ENCODE measurements at places on chromosomes 5 and 9.

DNA sequence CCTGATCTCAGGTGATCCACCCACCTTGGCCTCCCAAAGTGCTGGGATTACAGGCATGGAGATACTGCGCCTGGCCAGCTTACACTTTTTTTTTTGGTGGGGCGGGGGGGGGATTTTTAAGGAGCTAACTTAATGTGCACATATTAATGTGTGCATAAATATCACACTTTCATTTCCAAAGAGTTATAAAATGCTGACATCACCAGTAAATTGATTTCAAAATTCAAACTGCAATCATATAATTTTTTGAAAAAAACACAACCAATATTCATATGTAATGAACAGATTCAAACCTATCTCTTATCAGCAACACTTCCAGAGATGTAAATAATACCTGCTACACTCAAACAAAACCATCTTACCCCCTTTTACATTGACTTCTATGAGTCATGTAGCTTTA lies 1006.6 kb upstream of the DMAC1 start:
- no peak for DNase-seq

- DNase-seq, result no peak
Measured at GRCh38 chr9:9846557-9846956, 766.2 kb downstream of the PTPRD start.

DNA sequence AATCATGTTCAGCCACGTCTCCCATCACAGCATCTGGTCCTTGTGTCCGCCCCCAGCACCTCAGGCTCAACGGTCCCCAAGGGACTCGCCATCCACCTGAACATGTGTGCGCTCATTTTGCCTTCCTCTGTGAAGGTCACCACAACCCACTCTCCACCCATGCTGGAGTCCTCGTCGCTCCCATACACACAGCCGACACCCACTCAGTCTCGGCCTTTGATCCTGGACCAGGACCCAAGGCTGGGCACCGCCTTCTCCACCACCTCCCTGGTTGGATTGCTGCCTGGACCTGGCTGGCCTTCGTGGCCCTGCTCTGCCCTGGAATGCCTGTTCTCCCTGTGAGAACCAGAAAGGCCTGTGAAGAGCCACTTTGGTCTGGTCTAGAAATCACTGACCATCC lies 60.3 kb downstream of the UBE2QL1 start:
- DNase-seq, result no peak

DNA sequence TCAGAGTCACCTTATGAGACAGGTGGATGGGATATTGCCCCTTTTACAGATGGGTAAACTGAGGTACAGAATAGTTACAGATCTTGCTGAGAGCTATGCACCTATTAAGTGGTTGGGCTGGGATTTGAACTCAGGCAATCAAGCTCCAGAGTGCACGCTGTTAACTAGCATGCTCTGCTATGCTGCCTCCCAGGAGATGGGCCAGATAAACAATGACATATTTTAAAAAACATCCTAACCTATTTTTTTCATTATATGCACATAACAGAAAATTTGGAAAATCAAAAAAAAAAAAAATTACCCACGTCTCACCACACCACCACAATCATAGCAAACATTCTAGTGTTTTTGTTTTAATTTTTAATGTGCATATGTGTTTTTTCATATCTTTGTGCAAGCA lies 123.4 kb upstream of the STC2 start:
- DNase-seq, result no peak

- DNase-seq, result no peak
Measured at GRCh38 chr5:55582256-55582655, 47.5 kb upstream of the PLPP1 start.

DNA sequence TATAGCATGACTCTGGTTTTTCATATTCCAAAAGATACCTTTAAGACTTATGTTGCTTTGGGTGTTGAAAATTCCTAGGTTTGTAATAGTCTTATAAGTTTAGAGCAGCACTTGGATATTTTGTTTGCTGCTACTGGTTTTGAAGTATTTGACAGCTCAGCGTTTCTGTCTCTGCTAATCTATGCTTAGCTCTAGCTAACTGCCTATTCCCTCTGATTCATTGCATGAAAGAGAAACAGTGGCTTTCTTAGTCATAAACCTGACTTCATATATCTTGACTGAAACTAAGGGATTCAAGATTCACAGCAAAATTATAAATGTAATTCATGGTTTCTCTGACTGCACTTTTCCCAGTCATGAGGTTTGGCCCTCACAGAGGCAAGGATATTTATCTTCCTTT lies 35.6 kb upstream of the ANXA1 start:
- no peak for DNase-seq

GRCh38 chr5:56612759-56613158 lies 202.6 kb upstream of the MAP3K1 start:
- no peak for DNase-seq

GRCh38 chr5:135179308-135179980 lies 145.4 kb upstream of the PITX1 start:
- DNase-seq, result no peak

DNA sequence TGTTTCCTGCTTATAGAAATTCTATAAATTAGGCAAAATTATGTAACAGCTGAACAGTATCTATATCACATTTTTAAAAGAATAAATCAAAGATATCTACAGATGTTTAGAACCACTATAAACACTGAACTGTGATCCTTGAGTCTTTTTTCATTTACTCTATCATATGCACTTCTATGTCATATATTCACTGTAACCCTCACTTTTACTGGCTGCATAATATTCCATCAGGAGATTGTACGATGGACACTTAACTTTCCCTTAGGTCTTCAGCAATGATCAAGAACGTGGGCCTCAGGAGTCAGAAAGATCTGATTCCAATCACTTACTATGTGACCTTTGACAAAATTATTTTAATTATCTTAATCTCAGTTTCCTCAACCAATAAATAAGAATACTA lies 41.0 kb downstream of the CLINT1 start:
- no peak for DNase-seq

DNA sequence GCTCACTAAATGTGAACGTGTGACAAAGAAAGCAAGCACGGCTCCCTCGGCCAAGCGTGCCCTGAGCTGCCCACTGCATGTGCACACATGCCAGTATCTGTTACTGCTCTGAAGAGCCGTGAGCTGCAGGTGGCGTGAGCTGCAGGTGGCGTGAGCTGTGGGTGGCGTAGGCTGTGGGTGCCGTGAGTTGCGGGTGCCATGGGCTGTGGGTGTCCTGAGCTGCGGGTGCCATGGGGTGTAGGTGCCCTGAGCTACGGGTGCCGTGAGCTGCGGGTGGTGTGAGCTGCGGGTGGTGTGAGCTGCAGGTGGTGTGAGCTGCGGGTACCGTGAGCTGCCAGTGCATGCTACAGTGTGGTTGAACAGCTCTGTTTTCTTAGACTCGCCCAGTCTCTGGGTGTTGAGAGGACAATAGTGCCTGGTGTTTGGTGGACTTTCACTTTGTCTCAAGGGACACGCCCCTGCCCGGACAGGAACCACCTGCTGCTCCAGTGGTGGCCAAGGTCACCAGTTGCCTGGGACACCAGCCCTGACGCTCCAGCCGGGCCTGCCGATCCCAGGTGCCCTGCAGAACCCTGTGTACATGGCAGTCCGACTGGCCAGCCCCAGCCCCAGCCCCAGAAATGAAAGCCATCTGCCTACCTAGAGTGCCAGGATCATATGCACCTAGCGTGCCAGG lies 6.7 kb downstream of the CCDC187 start:
- DNase-seq, result no peak

DNA sequence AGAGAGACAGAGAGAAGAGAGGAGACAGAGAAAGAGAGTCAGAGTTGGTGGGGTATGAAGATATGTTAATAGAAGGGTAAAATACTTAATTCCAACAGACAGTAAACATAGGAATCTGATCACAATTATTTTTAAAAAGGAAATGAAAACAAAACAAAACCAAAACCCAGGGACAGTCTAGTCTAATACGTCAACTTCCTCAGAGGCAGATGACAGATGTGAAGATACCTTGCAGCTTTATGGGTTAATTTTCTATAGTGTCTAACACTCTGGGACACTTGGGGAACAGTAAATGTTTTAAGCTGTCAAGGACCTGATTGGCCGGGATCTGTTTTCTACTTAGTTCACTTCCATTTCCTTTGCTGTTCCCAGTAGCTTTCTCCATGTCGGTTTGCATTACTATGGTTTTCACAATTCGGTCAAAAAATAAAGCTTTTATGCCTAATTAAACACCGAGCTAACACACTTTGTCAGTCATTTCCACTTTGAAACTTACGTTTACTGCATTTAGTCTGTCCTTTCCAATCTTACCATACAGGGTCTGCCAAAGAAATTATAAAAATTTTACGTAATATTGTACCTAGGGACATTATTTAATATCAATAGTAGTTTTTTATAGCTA lies 216.5 kb downstream of the MCTP1 start:
- DNase-seq, result no peak

- DNase-seq, result no peak
Measured at GRCh38 chr9:36093384-36093783, 43.1 kb upstream of the GLIPR2 start.

DNA sequence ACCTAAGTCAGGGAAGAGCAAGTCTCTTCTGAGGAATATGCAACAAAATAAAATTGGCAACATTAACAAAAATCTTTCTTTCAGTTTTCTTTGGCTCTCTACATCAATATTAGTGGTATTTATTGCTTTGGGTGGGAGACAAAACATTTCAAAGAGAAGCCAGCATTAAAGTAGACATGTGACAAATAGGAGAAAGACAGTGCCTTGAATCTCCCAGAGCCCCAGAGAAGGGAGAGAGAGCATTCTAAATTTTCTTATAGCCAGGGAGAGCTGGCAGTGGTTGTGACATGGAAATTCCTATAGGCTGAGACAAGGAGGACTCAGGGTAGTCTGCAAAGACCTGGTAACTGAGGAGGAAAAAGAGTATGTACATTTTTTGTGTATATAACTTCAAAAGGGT lies 79.4 kb upstream of the NREP start:
- DNase-seq, result no peak

DNA sequence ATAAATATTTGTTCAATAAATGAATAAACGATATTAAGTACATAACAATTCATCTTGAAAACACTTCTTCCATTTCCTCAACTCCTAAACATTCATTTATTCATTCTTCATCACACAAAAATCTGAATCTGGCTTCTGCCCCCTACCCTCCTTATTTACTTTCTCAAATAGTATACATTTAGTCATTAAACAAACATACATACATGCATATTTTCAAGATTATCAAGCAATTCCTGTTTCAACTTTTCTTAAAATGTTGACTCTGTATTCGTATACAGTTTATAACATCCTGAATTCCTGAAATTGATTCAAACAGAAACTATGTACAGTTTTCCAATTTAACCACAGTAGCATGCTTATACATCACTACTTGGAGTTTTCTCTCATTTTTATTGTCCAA lies 129.0 kb downstream of the MUSK start:
- DNase-seq, result no peak

GRCh38 chr9:132806723-132807421 lies 71.2 kb downstream of the AK8 start:
- peak; percentile 21 for DNase-seq

GRCh38 chr9:13524245-13524644 lies 244.8 kb upstream of the MPDZ start:
- no peak for DNase-seq

GRCh38 chr5:155556700-155557099 lies 543.1 kb downstream of the KIF4B start:
- no peak for DNase-seq

DNA sequence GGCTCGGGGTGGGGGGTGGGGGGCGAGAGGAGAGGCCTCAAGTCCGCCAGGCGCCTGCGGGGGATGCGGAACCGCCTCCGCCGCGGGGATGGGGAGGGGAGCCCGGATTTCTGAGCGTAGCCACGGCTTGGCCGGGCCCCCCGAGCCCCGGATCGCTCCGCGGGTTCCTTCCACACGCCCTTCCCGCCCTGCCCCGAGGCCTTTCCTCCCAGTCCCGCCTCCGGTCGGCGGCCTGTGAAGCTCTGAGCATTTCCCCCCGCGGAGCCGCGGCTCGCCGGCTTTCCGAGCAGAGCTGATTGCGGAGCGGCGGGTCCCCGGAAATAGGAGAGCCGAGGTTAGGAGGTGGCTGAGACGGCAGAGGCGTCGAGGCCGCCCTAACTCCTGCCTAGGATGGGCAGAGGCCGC lies 6.1 kb downstream of the IRX4 start:
- no peak for DNase-seq

DNA sequence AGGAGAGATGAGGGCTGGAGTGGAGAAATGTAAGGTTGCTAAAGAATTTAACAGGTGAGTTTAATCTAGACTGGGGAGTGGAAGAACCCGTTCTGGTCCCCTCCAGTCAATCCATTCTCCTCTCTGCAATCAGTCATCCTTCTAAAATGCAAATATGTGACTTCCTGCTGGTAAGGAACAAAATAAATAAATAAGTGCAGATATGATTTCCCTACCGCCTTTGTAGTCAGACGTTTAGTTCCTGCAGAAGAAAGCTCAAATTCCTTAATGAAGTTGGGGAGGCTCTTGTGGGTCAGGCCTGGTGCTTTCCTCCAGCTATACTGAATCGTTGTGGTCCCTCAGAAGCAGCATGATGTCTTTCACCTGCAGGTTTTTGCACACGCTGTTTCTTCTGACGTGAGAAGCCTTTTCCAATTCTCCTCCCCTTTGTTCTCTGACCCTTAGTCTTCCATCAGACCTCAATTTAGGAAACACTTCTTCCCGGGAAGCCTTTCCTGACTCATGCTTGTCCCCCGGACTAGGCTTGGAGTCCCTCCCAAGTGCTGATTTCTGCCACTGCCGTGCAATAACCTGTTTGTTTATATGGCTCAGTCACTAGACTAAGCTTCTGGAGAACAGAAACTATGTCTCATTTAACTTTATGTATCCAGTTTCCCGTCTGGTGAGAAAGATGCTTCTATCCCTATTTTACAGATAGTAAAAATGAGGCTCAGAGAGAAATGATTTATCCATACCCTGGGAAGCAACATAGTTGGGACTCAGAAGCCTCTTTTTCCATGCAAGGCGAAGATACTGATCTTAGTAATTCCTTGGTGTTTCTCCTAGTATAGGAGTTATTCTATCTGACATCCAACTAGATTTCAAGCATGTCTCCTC lies 1.3 kb downstream of the ATP6V1G1 start:
- DNase-seq, result no peak

- DNase-seq, result no peak
Measured at GRCh38 chr5:79793304-79793703, 103.7 kb downstream of the CMYA5 start.

DNA sequence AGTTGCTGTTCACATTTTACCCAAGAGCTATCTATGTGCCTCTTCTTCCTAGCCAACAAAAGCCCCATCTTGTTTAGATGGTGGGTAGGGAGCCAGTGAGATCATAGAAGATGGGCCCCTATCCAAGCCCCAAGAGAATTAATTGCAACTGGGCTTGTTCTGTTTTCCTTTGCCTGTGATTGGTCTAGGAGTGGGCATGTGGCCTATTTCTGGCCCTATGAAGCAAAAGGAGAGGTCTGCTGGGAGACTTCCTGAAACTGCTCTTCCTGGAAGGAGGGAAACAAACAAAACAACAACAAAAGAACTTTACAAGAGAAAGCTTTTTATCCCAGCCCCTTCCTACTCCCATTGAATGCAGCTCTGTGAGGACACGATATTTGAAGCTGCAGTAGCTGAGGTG lies 32.5 kb upstream of the ALDOB start:
- DNase-seq, result no peak

GRCh38 chr9:751137-752051 lies 90.1 kb upstream of the DMRT1 start:
- DNase-seq, result no peak

GRCh38 chr5:60989790-60990189 lies 44.8 kb downstream of the NDUFAF2 start:
- DNase-seq, result no peak

Measured in urothelium cell line (cell line).